ENCODE measurements at places on chromosomes 2 and 18.
A peak's percentile ranks its signal among the peaks of the same experiment; 100 is the strongest.

GRCh38 chr2:105087273-105087672, 49.4 kb downstream of the MRPS9 start:
- DNase-seq = no peak

- DNase-seq = no peak
Observed at GRCh38 chr2:23385748-23386338, 864 bp downstream of the KLHL29 start.

GRCh38 chr2:71693286-71694270, 240.2 kb downstream of the DYSF start:
- no peak for DNase-seq

DNA sequence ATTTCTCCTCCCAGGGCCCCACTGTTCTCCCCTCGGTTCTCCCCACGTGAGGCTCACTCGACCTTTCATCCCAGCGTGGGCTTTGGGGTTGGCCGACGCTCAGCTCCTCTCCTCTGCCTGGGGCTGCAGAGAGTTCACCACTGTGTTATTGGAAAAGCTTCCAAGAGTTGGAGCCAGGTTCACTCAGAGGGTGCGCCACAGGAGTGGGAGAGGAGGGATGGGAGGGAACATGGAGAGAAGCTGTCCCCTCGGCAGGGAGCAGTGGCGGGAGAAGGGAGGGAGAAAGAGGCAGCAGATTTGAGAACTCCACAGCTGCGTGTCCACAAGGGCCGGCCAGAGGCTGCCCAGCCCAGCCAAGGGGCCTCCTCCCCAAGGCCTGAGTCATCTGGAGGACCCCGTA, 197.1 kb upstream of the SMAD2 start:
- no peak for DNase-seq

- DNase-seq = no peak
Observed at GRCh38 chr2:128380961-128381938, 62.6 kb upstream of the HS6ST1 start.

- DNase-seq = no peak
Observed at GRCh38 chr2:135960656-135961551, 24.5 kb downstream of the DARS1 start.

DNA sequence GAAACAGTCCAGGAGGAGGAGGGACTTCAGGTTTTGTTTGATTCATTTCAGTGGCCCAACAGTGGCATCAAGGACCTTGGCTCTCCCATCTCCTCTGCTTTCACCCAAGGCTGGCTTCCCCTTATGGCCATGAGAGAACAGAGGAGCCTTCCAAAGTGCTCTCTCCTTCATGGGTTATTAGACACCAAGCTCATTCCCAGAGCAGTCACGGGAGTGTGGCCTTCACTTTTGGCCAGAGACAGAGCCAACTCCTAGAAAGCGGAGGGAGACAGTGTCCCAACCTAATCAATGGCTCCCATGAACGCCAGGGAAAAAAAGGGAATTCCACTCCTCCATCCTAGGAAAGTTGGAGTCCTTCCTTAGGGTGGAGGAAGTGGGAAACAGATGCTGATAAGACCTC, 871 bp upstream of the DUSP28 start:
- DNase-seq = no peak

GRCh38 chr2:68687018-68687417, 43.6 kb downstream of the PROKR1 start:
- no peak for DNase-seq

GRCh38 chr2:110678457-110679336, 834 bp upstream of the BUB1 start:
- peak; percentile 36 for DNase-seq

GRCh38 chr2:239026711-239027361, 179.0 kb downstream of the TWIST2 start:
- DNase-seq = no peak

GRCh38 chr2:33288011-33288410, 188.4 kb upstream of the RASGRP3 start:
- DNase-seq = no peak

- DNase-seq = no peak
Observed at GRCh38 chr18:4276953-4277585, 178.0 kb downstream of the DLGAP1 start.

GRCh38 chr18:12087471-12088025, 6.1 kb upstream of the ANKRD62 start:
- no peak for DNase-seq

DNA sequence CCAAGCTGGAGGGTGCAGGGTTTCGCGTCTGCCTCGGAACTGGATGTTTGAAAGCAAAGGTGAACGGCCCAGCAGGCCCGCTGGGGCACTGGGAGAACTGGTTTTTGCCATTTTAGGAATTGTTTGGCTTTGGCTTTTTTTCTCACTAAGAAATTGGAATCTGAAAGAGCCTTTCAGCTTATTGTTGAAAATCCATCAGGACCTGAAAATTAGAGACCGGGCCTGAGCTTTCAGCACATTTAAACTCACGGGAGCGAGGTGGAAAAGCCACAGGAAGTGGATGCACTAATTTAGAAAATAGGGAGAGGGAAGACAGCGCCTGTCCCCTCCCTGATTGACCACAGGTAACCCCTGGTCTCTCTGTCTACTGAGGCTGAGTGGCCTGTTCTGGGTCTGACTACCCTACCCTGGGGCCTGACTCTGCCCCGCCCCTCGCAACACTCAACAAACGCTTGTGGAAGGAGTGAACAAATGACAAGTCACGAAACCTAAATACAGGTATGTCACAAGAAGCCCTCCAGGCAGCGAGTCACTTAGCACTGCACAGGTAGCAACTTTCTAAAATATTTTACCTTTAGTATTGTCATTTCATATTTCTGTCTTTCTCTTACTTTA, 100.3 kb upstream of the MBOAT2 start:
- DNase-seq = no peak

GRCh38 chr2:191878548-191879279, 31.8 kb upstream of the CAVIN2 start:
- DNase-seq = no peak

- DNase-seq = no peak
Observed at GRCh38 chr2:118641711-118642110, 205.7 kb downstream of the EN1 start.

DNA sequence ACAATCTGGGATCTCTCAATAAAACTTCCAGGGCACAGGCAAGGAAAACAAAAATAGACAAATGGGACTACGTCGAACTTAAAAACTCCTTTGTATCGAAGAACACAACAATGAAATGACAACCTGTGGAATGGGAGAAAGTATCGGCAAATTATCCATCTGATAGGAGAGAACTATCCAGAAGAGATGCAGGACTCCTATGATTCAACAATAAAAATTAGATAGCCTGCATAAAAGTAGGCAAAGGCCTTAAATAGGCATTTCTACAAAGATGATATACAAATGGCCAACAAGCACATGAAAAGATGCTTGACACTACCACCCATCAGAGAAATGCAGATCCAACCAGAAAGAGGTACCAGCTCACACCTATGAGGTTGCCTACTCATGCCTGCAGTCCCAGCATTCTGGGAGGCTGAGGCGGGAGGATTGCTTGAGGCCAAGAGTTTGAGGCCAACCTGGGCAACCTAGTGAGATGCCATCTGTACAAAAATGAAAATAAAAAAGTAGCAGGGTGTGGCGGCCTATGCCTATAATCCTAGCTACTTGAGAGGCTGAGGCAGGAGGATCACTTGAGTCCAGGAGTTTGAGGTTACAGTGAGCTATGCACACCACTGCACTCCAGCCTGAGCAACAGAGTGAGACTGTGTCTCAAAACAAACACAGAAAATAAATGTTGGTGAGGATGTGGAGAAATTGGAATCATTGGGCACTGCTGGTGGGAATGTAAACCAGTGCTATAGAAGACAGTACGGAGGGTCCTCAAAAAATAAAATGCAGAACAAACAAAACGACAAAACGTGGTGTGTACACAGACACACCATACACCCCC, 21.6 kb downstream of the TWIST2 start:
- no peak for DNase-seq

DNA sequence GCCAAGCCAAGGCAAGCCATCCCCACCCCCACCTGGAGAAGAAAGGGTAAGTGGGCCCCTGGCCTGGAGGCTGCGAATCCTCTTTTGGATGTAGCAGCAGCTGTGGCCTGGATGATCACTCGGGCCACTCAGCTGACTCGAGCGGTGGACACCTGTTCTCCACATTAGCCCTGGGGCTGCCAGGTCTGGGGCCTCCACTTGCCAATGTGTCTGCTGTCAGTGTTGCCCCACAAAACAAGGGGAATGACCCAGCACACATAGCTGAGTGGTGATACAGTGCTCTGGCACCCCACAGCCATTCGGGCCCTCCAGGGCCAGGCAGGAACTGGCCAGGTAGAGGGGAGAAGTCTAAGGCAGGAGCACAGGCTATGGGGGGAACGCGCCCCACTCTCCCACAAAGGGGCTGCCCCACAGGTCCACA, 2.6 kb downstream of the STK25 start:
- no peak for DNase-seq

DNA sequence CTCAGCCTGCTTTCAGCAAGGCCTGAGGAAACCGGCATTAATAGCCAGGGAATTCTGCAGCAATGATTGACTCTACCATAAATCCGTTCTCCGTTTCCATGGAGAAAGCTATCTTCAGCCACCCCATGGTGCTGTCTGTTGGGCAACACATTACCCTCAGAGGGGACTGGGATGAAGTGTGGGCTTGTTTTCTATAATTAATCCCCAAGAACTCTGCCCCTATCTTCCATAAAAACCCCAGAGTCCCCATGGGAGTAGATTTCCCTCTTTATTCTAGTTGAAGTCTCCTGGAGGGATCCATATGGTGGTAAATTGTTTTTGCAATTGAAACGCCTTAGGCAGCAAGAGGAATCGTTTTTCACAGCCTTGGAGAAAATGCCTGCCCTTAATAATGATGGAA, 9.2 kb downstream of the G6PC2 start:
- no peak for DNase-seq

- peak; percentile 80 for DNase-seq
Observed at GRCh38 chr18:55322178-55322735, 265.7 kb downstream of the TCF4 start.

DNA sequence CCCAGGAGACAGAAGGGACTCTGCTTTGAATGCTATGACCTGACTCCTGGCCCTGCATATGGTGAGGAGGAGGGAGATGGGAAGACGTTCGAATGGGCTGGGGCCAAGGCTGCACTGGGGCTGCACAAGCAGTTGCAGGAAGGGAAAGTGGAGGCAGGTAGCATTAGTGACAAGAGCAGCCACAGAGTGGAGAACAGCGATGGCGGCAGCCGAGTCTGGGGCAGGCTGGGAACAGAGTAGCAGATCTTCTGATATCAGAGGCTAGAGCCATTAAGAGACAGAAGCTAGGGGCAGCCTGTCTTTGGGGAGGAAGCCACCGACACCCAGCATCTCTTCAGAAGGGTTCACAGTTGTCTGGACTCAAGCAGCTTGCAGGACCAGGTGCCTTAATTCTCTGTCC, 50.1 kb downstream of the ST3GAL5 start:
- no peak for DNase-seq

DNA sequence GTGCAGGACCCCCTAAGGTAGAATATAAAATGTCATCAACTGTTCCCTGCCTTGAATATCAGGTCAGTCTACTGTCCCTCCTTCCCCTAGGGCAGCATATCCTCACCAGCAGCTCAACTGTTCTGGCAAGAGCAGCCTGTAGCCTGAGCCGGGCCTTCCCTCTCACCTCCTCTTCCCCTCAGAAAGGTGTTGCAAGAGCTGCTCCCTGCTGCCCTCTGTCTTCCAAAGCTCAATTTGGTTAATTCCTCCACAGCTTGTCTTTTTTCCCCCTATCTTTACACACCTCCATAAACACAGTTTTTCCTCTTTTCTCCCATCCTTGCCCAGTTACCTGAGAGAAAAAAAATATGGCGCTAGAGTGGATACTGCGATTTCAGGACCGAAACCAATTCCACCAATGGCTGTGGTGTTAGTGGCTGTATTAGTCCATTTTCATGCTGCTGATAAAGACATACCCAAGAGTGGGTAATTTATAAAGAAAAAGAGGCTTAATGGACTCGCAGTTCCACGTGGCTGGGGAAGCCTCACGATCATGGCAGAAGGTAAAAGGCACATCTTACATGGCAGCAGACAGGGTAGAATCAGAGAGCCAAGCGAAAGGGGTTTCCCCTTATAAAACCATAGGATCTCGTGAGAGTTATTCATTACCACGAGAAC, 184.7 kb downstream of the MREG start:
- peak; percentile 61 for DNase-seq

- no peak for DNase-seq
Observed at GRCh38 chr18:78549971-78550370, 429.6 kb upstream of the SALL3 start.

DNA sequence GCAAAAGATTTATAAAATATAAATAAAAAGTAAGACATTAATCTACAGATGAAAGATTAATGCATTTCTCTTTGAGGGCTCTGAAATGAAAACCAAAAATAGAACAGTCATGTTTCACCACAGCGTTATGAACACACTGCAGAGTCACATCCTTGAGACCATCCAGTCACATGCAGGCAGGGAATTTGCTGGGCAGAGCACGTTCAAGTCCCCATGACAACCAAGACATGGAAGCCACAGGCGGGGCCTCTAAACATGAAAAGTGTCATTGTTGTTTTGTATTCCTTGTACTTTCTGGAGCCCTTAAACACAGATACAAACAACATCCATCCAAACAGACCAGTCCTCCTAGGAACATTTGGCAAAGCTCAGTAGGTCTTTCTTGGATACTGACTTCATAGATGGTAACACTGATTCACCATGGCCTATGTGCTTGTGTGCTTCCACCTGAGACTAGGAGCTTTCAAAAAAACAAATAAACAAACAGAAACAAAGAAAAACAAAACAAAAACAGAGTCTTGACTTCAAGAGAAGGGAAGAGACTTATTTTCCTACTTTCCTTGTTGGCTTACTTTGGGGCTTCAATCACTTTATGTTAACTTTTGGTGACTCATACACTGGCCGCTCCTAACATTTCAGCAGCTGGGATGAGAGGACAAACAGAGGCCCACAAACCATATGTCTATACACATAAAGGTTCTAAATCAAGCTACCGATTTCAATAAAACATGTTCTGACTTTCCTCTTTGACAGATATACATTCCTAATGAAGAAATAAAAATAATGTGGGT, 99.5 kb upstream of the CCDC85A start:
- DNase-seq = peak; percentile 2

- no peak for DNase-seq
Observed at GRCh38 chr2:16123421-16123820, 183.1 kb downstream of the MYCN start.

DNA sequence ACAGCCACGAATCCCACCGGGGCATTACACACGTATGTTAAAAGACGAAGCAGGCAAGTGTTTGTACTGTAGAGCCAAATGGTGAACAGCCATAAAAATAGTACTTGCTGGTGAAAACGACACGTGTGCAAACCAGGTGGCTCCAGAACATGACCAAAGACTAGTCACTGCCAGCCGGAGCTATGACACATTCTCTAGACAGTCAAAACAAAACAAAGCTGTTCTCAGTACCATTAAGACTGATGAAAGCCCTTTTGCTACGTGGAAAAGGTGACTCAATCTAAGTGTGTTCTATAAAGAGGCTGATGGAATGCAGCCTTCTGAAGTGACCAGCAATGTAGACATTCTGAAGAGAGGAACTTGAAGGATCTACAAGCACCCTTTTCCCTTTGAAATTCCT, 367.7 kb upstream of the NETO1 start:
- no peak for DNase-seq

DNA sequence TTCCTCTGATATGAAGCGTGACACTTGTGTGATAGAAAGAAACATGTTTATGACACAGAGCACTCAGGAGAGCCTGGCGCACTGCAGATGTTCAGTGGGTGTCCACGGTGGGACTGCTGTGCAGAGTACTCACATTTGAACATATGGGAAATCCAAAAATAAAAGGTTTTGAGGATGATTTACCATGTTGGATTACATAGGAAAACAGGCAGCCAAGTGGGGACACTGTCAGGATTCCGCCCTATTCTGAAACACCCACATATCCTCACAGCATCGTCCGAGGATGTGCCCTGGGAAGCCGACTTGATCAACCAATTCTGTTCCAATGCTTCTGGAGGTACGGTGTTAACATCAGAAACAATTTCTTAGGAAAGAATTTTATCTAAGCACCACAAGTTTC, 263.7 kb downstream of the TGIF1 start:
- no peak for DNase-seq

Measured in suppressor macrophage treated with lipopolysaccharide for 4 hours (primary cell).